GM06990 (cell line): ENCODE measurements at places on chromosomes 12 and 14.

- DNase-seq = no peak
Observed at GRCh38 chr12:98294051-98294805, 221.2 kb upstream of the TMPO start.

- no peak for DNase-seq
Observed at GRCh38 chr12:117403586-117404139, 42.2 kb upstream of the NOS1 start.

DNA sequence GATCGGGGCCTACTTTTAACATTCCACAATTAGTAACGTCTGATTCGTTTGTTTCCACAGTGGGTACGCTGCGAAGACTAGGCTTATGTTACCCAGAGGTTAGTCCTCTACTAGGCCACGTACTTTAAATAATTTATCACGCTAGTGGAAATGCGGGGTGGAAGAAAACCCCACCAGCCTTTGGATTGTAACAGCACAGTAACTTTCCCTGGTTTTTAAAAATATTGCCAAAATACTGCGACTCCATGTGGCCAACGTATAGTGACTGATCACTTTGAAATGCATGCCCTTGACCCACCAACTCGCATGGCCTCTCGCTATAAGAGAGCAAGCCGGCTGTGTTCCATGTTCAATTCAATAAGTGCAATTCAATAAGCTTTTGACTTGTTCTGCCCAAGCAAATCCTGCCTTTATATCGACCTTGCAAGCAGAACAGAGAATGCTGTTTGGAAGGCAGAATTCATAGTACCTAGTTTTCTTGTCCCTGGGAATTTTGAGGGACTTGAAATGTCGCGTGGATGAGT, 882 bp upstream of the GTF2A1 start:
- DNase-seq = no peak

- DNase-seq = no peak
Observed at GRCh38 chr12:65162609-65163008, 6.8 kb upstream of the LEMD3 start.

GRCh38 chr14:56579345-56580220, at the start of gene TMEM260:
TSS of gene TMEM260 (plus strand) at chr14:56579798. CDS start at chr14:56579915, 117 bp downstream.
- peak; percentile 89 for DNase-seq

- no peak for DNase-seq
Observed at GRCh38 chr14:96363751-96364336, 518 bp downstream of the GSKIP start.

- no peak for DNase-seq
Observed at GRCh38 chr12:97006585-97006984, 99.5 kb downstream of the NEDD1 start.

- no peak for DNase-seq
Observed at GRCh38 chr12:51405801-51406207, 14.6 kb upstream of the GALNT6 start.

GRCh38 chr12:52442600-52443061, 8.5 kb upstream of the KRT75 start:
- no peak for DNase-seq

GRCh38 chr14:44897845-44898151, 63.9 kb downstream of the KLHL28 start:
- no peak for DNase-seq

- no peak for DNase-seq
Observed at GRCh38 chr12:53332744-53333143, 3.4 kb downstream of the SP7 start.

DNA sequence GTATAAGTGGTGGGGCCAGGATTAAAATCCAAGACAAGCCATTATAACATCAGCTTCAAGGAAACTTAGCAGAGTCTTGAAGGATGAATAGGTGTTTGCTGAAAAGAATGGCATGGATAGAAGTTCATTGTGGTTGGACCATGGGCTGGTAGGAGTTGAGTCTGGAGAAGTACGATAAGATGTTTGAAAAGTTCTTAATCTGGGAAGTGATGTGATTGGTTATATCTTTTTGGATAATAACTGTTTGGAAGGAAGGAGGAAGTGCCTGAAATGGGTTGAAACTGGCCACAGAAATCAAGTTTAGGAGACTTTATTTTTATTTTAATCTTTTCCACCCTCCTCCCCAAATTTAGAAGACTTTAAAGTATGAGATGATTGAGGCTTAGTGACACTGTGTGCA, 4.9 kb downstream of the DENR start:
- DNase-seq = no peak

GRCh38 chr12:41014643-41015020, 173.5 kb upstream of the PDZRN4 start:
- no peak for DNase-seq

GRCh38 chr12:131751335-131751734, 40.4 kb downstream of the SFSWAP start:
- no peak for DNase-seq

DNA sequence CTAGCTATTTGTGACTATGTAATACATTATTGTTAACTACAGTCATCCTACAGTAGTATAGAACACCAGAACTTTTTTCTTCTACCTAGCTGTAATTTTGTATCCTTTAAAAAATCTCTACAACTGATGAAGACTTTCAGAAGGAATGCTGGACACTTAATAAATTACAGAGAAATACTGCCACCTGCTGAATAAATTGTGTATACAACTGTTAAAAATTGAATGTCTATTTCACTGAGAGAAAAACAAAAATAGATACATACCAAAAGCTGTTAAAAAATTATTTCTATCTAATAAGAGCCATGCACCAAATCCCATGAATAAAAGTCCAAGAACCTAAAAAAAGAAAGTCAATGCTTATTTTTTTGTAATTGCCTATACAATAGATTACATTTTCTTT, 6.6 kb downstream of the TSPAN19 start:
- DNase-seq = no peak

DNA sequence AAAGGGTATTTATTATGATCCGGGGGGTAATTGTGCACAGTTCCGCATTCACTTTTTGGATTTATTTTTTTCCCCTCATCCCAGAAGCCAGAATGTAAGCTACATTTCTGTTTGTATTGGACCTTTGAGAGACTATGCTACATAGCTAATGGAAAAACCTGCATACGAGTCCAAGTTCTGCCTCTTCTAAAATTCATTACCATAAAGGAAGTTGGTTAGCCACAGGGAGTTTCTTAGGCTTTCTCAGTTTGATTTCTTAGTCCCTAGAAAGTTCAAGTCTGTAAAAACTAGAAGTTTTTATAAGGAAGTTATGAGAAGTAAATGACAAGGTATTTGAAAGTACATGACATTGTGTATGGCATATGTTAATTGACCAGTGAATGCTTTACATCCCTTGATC, 138.7 kb downstream of the PDE3A start:
- no peak for DNase-seq

- DNase-seq = no peak
Observed at GRCh38 chr12:54370171-54370730, 6.0 kb upstream of the GPR84 start.

DNA sequence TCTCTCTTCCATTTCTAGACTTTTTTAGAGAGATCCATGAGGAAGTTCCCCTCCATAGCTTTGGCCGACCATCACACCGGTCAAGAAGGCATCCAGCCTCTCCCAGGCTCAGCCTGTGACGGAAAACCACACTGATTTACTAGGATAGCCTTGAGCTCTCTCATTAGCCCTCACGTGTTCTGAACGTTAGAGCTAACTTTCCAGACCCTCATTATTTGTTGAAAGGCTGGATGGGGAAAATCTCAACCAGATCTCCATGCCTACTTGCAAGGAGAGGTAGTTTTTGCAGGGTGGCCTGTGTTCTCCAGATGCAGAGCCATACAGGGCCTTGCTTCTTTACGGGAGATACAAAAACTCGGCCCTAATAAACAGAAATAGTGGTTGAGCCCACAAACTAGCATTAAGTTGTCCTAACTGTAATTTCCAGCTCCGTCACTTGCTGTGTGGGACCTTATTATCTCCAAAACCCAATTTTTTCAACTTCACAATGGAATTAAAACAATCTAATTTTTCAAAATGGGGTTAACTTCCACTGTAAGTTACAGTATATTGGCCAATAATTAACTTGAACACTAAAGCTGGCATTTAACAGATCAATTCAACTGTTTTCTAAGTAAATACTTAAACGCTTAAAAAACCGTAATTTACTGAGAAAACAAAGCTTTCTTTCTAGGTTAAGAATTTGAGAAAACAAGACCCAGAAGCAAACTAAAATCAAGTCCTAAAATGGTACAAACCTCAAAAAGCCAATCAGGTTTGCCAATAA, 65.3 kb downstream of the KLHL28 start:
- DNase-seq = no peak

- DNase-seq = no peak
Observed at GRCh38 chr12:91952916-91953315, 192.7 kb downstream of the BTG1 start.

DNA sequence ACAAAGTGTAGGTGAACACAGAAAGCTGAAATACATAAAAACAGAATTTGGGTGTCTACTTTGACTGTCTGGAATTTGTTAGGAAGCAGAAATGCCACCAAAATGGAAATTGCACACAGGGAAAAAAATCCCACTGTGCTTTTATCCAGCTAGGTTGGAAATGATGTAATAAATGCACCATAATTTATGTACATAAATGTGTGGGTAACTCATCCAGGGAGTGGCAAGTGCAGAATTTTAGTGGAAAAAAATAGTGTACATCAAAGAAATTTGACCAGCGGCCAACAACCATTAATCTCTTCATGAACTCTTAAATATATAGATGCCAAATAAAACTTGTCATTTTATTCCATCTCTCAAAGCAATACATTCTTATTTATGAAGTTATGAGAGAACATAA, 105.6 kb downstream of the LLPH start:
- no peak for DNase-seq

DNA sequence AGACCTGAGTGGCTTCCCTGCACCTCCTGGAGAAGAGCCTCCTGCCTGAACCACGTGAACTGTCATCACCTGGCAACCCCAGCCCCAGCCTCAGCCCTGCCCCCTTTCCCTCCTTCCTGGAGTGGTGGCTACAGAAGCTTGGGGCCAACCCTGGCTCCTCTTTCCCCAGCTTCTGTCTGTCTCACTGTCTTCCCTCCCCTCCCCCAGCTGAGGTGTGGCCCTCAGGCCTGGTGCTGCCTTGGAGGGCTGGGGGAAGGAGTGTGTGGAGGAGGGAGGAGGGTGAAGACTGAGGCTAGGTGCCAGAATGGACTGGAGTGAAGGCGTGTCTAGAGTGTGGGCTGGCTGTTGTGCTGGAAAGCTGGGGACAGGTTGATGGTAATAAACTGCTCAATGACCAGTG, 9.7 kb downstream of the NFATC4 start:
- DNase-seq = no peak

GRCh38 chr12:53944907-53945847, 6.5 kb downstream of the HOXC13 start:
- no peak for DNase-seq

- DNase-seq = no peak
Observed at GRCh38 chr14:46573498-46573897, 78.1 kb downstream of the RPL10L start.

DNA sequence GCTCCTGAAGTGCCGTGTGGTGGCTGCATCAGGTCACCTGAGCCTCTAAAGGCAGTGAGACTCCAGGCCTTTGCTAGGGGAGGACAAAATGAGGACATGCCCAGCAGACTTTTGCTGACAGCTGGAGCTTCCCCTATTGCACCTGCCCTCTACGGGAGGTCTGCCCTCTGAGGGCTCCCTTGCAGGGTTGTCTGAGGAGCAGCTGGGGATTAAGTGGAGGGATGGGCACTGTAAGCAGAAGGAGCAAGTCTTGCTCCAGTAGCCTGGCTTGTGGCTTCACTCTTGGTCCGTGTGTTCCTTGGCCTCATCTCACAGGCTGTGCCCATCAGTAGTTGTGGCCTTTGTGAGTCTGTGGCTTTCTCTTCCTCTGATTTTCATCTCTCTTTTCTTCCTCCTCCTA, 66.9 kb upstream of the NRXN3 start:
- no peak for DNase-seq

- no peak for DNase-seq
Observed at GRCh38 chr12:89350260-89350629, 2.1 kb downstream of the DUSP6 start.

- DNase-seq = no peak
Observed at GRCh38 chr12:25761356-25761755, 197.1 kb upstream of the RASSF8 start.

- DNase-seq = no peak
Observed at GRCh38 chr12:98355933-98356332, 159.5 kb upstream of the TMPO start.

DNA sequence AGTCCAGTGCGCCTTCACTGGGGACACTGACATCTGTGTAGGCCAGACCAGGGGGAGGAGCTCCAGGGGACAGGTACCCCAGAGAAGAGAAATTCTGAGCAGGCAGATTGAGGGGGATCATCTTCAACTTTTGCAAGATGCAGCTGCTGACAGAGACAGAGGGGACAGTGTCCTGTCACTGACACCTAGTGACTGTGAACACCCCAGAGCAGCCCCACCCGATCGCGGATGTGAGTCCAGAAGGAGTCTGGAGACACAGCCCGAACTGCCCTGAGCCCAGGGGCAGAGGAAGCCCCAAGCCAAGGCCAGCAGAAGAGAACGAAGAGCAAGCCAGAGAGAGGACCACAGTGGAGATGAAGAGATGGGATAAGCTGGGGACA, 21.7 kb upstream of the LRTM2 start:
- DNase-seq = no peak

GRCh38 chr12:46717868-46718267, 107.9 kb downstream of the SLC38A4 start:
- DNase-seq = no peak

- DNase-seq = no peak
Observed at GRCh38 chr12:29869946-29870345, 86.2 kb upstream of the TMTC1 start.

GRCh38 chr14:76986231-76986565, 42.3 kb downstream of the IRF2BPL start:
- no peak for DNase-seq

- DNase-seq = no peak
Observed at GRCh38 chr14:100849115-100849781, 23.3 kb downstream of the MEG3 start.

GRCh38 chr12:6198556-6198955, 1.6 kb upstream of the CD9 start:
- no peak for DNase-seq

- no peak for DNase-seq
Observed at GRCh38 chr12:2144951-2145350, 92.2 kb downstream of the CACNA1C start.

- DNase-seq = no peak
Observed at GRCh38 chr12:113302886-113303640, 31.8 kb downstream of the SLC8B1 start.

- no peak for DNase-seq
Observed at GRCh38 chr12:130792821-130793553, 46.1 kb downstream of the STX2 start.

DNA sequence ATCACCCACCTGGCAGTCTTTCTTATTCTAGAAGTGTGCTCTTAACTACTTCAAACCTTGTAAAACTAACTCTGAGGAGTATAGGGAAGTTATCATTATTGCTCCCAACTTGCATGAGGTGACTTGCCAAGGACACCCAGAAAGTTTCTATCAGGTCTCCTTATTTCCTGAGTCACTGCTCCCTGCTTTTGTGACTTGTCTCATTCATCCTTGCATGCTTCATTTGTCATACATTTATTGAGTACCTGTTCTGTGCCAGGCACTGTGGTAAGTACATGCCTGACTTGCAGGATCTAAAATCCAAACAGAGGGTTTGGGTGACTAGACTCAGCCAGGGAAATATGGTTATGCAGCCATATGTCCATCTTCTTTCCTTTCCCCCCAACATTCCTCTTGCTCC, 25.5 kb downstream of the CFAP251 start:
- DNase-seq = no peak

- no peak for DNase-seq
Observed at GRCh38 chr12:100656141-100656540, 82.7 kb downstream of the GAS2L3 start.

GRCh38 chr12:64714551-64714968, 44.6 kb downstream of the GNS start:
- peak; percentile 12 for DNase-seq

- DNase-seq = no peak
Observed at GRCh38 chr12:99386907-99387306, 260.6 kb upstream of the GARIN6 start.
